ENCODE measurements at places on chromosomes 4 and X.

- no peak for DNase-seq
Measured at GRCh38 chr4:150525321-150525868, 56.6 kb upstream of the MAB21L2 start.

DNA sequence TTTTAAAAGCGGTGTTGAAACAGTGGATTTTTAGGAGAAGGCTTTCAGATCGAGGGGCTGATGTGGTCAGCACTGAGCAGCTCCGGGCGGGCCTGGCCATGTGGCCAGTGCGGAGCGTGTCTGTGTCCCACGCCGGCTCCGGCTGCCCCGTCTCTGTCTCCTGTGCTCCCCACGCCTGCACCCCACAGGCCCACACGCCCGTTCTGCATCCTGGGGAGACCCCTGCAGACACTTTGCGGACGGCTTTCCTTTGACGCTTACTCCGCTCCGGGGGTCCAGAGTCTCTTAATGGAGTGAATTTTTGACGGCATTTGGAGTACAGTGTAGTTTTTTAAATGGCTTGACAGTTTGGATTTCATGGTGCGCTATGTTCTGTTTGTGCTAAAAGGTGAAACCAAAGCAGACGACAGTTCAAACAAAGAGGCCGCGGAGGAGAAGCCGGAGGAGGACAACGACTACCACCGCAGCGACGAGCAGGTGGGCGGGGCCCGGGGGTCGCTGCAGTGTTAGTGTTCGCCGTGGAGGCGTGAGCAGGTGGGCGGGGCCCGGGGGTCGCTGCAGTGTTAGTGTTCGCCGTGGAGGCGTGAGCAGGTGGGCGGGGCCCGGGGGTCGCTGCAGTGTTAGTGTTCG is 38.7 kb downstream of the PCGF3 start:
- DNase-seq, result no peak

GRCh38 chrX:151765026-151765425 is 30.5 kb downstream of the CNGA2 start:
- no peak for DNase-seq

DNA sequence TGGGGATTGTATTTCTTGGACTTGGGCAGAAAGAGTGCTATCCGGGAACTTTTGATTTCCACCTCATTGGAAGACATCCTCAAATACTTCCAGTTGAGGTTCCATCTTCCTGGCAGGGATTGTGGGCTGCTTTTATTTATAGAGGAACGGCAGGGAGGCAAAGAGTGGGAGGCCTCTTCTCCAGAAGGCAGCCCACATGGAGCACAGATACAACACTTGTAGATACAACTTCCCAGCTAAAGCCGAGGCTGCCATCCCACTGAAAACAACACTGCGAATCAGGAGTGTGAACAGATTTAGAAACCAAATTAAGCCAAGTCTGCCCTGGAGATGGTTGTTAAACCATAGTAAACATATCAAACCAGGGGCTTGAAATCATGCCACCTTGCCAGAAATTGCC is 212.8 kb upstream of the PPARGC1A start:
- DNase-seq, result no peak

- no peak for DNase-seq
Measured at GRCh38 chr4:40308528-40309122, 26.5 kb upstream of the CHRNA9 start.

DNA sequence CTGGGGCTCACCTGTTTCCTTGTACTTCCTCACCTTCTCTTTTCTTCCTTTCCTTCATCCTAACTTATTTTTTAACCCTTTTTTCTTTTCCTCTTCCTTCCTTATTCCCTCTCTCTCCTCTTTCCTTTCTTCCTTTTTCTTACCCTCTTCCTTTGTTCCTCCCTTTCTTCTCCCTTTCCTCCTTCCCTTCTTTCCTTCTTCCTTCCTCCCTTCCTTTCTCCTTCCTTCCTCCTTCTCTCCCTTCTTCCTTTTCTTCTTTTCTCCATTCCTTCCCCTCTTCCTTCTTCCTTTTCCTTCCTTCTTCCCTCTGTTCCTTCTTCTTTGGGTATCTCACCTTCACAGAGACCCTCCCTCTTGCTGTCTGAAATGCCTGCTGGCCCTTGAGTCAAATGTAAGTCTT is 22.1 kb upstream of the CBR4 start:
- no peak for DNase-seq

- DNase-seq, result no peak
Measured at GRCh38 chr4:53192496-53192895, 173.4 kb downstream of the SCFD2 start.

- no peak for DNase-seq
Measured at GRCh38 chr4:10856271-10856782, 171.8 kb upstream of the CLNK start.

Data from left kidney (tissue), 8 donors.